Karpas-422 (cell line): ENCODE measurements at places on chromosomes 3 and 15.

GRCh38 chr3:180072786-180073185 lies 36.0 kb upstream of the PEX5L start:
- peaks cover 9% of the 10 kb centered on the region for H3K4me1 ChIP-seq
- H3K4me3 ChIP-seq, result no peak overlapping the region
- no peaks in the 10 kb centered on the region for H3K36me3 ChIP-seq

DNA sequence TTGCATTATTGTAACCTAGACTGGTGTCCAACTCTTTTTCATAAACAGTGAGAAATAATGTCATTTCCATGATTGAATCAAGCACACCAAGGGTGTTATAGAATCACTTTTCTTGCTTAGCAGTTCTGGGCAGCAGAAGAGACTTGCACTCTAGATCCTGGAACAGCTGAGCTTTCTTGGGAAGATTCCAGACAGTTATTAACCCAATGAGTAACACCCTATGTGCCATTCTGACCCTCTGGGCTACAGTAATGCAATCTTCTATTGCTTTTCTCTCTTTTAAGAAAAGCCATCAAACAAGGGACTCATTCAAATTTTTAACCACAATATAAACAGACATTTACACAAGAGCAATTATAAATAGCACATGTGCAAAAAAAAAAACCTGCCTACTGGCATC lies 39.3 kb upstream of the USP3 start:
- H3K4me3 ChIP-seq, result no peak overlapping the region
- no peak for DNase-seq
- H3K4me1 ChIP-seq, result no peaks in the 10 kb centered on the region; the same call in 1 of the 2 replicates
- H3K36me3 ChIP-seq, result no peaks in the 10 kb centered on the region

GRCh38 chr15:101464999-101465669 lies 24.4 kb downstream of the PCSK6 start:
- no peak overlapping the region for H3K27ac ChIP-seq
- H3K36me3 ChIP-seq, result no peaks in the 10 kb centered on the region
- no peaks in the 10 kb centered on the region for H3K27me3 ChIP-seq
- no peak overlapping the region for H3K4me3 ChIP-seq
- no peak for DNase-seq
- no peaks in the 10 kb centered on the region for H3K4me1 ChIP-seq

DNA sequence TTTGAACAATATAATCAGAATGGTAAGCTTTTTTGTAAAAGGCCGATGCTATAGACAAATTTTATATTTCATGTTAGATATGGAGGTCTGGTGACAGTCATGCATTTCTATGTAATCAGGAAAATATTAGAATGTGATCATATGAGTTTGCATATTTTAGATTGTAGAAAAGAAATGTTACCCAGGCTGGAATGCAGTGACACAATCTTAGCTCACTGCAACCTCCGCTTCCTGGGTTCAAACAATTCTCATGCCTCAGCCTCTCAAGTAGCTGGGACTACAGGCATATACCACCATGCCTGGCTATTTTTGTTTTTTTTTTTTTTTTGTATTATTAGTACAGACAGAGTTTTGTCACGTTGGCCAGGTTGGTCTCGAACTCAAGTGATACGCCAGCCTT lies 152.0 kb downstream of the LMLN start:
- H3K36me3 ChIP-seq, result no peaks in the 10 kb centered on the region
- no peak overlapping the region for H3K27ac ChIP-seq
- no peak overlapping the region for H3K4me3 ChIP-seq
- no peak for DNase-seq
- no peaks in the 10 kb centered on the region for H3K4me1 ChIP-seq
- no peaks in the 10 kb centered on the region for H3K27me3 ChIP-seq

- peaks cover 38% of the 10 kb centered on the region for H3K4me1 ChIP-seq
- peak; percentile 55 for DNase-seq
- no peak overlapping the region for H3K4me3 ChIP-seq
- H3K27ac ChIP-seq, result peak overlapping the region; percentile 36; the same call in 1 of the 2 replicates
- H3K36me3 ChIP-seq, result no peaks in the 10 kb centered on the region
- H3K27me3 ChIP-seq, result no peaks in the 10 kb centered on the region
Observed at GRCh38 chr15:91911844-91912243, 58.3 kb downstream of the SLCO3A1 start.

DNA sequence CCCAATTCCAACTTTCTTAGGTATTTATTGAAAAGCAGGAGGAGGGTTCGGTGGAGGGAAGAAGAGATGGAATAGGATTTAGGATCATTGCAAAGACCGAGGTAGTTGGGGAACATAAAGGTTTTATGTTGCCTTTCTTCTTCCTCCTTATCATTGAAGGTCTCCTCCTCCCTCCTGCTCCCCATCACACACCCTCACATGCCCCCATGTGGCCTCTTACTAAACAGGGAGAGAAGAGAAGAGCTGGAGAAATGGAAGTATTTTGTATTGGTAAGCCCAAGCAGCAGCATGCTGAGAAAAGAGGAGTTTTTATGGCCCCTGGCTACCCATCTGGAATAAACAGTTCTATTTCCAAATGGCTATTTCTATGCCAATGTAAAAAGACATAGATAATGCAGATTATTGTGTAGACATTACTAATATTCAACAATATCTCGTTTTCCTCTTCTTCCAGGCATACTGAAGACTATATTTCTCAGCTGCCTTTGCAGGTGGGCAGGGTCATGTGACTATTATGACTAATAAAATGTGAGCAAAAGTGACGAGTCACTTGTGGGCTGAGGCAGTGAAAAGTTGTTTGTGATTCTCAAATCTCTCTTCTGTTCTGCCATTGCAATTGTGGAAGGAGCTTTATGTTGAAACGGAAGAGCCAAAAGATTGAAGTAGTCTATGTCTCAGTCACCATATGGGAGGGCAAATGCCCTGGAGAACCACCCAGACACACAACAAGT lies 5.2 kb upstream of the GPR176 start:
- DNase-seq, result peak; percentile 34
- H3K27me3 ChIP-seq, result no peaks in the 10 kb centered on the region
- no peaks in the 10 kb centered on the region for H3K36me3 ChIP-seq

DNA sequence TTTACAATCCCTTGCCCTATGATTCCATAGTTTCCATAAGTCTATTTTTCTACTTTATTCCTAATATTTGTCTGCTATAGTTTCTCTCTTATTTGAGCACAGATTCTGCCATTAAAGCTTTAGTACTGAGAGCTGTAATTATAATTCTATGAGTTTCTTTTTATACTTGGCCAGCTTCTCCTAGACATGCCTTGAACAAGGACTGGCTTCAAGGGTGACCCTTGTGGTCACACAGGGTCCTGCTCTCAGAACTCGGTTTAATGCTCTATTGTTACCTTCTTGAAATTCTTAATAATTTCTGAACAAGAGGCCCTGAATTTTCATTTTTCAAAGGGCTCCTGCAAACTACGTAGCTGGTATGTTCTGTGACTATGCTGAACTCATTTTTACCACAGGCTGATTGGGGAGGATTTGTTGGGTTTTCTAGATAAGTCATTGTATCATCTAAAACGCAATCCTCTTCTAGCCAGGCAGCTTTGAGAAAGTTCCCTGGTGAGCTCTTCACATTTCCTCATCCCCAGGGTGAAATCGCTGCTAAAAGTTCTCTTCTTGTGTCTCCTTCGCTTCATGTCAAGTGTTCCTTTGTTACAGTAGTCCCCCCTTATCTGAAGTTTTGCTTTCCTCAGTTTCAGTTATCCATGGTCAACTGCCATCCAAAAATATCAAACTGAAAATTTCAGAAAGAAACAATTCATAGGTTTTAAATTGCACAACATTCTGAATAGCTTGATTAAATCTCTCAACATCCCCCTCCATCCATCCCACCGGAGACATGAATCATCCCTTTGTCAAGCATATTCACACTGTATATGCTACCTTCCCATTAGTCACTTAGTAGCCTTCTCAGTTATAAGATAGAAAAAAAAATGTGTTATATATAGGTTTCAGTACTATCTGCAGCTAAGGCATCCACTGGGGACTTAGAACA lies 12.6 kb upstream of the PLCL2 start:
- no peak overlapping the region for H3K27ac ChIP-seq
- no peaks in the 10 kb centered on the region for H3K4me1 ChIP-seq
- H3K4me3 ChIP-seq, result no peak overlapping the region

DNA sequence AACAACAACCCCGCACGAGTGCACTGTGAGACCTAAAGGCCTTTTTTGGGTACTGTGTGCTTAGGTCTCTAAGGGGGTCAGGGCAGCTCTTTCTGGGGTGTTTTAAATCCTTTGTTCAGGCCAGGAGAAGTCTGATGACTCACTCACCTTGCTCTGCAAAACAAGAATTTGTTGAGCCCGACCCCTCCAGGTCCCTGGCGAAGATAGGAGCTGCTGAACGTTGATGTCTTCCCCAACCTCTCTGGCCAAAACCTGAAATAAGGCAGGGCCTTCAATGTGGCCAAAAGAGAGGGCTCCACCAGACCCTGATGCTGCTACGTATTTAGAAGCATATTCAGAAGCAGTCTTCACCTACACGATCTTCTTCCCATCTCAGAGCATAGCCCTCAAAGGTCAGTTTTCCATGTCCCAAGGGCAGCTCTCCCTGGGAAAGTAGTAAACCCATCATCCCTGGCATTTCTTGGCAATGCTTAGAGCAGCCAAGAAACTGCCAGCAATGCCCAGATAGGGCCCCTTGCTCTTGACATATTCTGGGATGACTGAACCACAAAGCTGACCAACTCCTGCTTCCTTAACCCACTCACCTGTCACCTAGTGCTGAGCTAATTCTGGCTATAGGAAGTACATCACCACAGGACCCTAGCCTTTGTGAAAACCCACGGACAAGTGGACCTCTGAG lies 27.1 kb downstream of the CCDC13 start:
- no peaks in the 10 kb centered on the region for H3K27me3 ChIP-seq
- no peak for DNase-seq
- no peak overlapping the region for H3K27ac ChIP-seq
- no peak overlapping the region for H3K4me3 ChIP-seq
- peaks cover 2% of the 10 kb centered on the region; the same call in 1 of the 2 replicates for H3K4me1 ChIP-seq

DNA sequence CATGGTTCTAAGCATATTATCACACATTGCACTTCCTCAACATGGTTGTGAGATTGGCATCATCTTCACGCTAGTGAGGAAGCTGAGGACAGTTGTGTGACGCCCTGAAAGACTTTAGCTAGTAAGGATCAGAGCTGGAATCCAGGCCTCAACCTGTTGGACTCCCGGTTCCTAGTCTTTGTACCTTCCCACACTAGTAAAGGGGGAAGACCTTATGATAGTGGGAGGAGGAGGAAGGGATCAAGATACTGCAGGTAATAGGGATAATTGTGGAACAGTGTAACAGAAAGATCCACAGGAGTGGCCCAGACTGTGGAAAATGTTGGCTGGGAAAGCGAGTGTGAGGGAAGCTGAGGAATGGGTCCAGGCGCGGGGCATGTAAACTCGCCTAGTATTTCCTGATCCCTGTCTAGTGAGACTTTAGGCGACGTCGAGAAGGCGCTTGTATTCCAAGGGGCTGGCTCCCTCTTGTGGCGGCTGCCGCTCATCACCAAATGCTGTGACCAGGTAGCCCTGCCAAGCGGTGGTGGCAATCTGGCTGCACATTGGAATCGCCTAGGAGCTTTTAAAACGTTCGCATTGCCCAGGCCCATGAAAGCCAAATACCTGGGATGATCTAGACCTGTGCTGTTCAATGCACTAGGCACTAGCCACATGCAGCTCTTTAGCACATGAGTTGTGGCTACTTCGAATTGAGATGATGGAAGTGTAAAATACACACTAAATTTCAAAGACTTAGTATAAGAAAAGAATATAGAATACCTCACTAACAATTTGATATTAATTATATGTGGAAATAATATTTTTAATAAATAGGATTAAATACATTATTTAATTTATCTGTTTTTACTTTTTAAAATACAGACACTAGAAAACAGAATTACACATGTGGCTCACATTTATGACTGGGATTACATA lies 38.8 kb upstream of the CLDN18 start:
- H3K4me3 ChIP-seq, result no peak overlapping the region
- no peak overlapping the region for H3K27ac ChIP-seq

- no peak overlapping the region for H3K27ac ChIP-seq
- no peaks in the 10 kb centered on the region for H3K27me3 ChIP-seq
- H3K4me1 ChIP-seq, result no peaks in the 10 kb centered on the region
Observed at GRCh38 chr3:193665370-193665989, 72.5 kb downstream of the OPA1 start.
